ENCODE measurements at places on chromosomes 5 and 9.
A peak's percentile ranks its signal among the peaks of the same experiment; 100 is the strongest.

GRCh38 chr9:107131108-107131799 lies 151.8 kb upstream of the RAD23B start:
- no peak for DNase-seq

- no peak for DNase-seq
Observed at GRCh38 chr5:167918813-167919483, 372.5 kb upstream of the WWC1 start.

DNA sequence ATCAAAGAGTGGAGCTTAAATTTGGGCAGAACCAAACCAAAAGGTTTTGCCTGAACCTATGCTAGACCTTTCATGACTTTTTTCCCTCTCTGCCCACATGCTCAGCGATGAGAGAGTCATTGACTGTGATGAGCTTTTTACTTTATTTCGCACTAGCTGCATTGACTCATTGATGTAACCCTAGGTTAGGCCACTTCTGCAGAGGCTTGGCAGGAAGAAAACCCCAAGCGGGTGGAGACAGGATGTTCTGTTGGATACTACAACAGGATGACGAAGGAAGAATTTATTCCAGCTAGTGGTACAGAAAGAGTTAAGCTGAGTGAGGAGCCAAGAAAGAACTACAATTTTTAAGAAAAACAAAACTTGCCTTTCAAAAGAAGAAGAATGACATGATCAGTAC lies 18.4 kb downstream of the AGXT2 start:
- no peak for DNase-seq

- DNase-seq = no peak
Observed at GRCh38 chr5:173717959-173718358, 101.5 kb upstream of the BOD1 start.

GRCh38 chr9:119795395-119795794 lies 426.2 kb upstream of the BRINP1 start:
- no peak for DNase-seq

DNA sequence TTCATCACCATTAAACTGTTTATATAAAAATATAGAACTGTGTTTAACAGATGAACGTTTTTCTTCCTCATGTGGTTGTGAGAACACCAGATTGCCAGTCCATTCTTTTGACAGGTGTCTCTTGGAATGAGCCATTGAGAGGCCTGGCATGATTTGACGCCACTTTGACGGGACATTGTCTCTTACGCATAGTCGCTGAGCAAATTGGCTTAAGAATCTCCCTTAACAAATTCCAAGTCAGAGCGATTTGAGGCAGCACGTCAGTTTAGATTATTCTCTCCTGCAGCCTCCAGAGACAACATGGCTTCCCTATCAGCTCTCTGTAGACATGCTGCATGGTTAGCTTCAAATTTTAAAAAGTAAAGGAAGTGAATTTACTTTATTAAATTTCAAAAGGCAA lies 510.7 kb upstream of the ACO1 start:
- no peak for DNase-seq

DNA sequence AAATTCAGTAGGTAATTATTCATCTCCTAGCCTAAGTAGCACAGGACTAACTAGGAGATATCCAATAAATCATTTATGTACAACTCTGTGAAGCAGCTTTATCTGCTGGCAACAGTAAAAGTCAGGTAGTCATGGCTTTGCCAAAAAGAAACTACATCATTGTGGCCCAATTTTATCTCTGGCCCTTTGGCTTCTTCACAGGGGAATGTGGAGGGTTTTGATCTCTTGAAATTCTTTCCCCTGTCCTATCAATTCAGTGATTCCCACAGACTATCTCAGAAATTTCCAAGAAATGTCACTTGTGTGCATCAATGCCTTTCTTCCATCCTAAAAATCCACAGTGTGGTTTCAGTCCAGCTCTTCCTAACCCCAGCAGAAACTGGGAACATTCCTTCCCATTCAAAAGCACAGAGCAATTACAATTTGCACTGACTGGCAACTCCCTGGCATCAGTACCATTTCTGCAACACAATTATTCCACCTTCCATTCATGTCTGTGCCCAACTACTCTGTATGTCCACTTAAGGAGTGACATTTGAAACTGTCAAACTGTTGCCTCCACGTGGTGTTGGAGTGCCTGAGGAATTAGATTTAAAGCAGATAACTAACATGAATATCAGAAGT lies 6.6 kb downstream of the CDC14B start:
- no peak for DNase-seq

- DNase-seq = peak; percentile 67
Observed at GRCh38 chr9:35826071-35826701, 2.3 kb downstream of the FAM221B start.

DNA sequence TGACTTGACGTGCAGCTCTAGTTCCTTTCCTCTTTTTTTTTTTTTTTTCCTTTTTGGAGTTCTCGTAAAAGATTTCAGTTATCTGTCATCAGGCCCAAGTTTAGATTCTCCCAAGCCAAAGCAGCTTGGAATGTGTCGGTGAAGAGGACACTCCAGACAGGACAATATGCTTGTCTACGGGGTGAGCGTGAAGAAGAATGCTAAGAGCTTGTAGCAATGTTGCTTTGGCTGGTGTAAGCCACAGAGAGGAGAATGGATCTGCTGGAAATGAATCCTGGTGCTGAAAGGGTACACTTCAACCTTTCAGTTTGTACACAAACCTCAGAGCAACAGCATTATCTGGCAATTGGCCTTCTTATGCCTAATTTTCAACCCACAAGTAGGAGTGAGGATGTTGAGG lies 92.4 kb downstream of the ISL1 start:
- no peak for DNase-seq

- DNase-seq = no peak
Observed at GRCh38 chr9:111056538-111056937, 18.3 kb upstream of the LPAR1 start.

DNA sequence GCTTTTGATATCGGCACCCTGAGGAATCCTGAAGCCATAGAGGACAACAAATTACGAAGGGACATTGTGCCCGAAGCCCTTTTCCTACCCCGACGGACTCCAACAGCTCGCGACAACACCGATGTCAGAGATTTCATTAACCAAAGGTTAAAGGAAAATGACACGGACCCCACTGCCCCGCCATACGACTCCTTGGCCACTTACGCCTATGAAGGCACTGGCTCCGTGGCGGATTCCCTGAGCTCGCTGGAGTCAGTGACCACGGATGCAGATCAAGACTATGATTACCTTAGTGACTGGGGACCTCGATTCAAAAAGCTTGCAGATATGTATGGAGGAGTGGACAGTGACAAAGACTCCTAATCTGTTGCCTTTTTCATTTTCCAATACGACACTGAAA lies 129.5 kb downstream of the CDH6 start:
- no peak for DNase-seq
